ENCODE measurements at places on chromosomes 11 and 22.

GRCh38 chr11:97354576-97354975 is 964.8 kb downstream of the JRKL start:
- DNase-seq = no peak

DNA sequence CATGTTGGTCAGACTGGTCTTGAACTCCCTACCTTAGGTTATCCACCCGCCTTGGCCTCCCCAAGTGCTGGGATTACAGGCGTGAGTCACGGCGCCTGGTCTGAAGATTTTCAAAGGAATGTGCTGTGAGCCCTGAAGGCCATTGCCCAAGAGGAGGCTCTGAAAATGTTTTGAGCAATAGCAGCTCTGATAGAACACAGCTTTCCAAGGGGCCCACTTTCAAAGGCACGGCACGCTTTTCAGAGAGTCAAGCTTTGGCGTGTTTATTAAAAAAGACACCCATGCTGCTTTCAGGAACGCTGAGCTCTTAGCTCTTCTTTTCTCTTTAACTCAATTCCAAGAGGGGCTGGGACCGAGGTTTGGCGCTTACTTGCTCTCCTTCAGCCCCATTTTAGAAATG is 73.8 kb upstream of the CDON start:
- DNase-seq = no peak

DNA sequence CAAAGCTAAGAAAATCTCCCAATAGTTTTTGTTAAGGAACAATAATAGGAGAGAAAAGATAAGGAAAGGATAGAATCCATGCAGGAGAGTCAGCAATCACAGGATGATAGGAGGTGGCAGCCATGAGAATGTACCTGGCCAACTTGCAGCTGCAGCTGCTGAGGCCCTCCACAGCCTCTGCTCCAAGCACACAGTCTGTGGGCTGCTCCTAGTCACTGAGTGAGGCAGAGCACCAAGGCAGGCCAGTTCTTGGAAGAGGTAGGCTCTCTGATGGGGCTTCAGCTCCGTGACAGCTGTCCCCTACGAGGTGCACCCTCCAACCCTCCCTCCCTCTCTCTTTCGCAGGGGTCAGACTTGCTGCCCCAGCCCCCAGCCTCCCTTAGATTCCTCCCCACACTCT is 5.5 kb upstream of the KCNJ1 start:
- DNase-seq = no peak

DNA sequence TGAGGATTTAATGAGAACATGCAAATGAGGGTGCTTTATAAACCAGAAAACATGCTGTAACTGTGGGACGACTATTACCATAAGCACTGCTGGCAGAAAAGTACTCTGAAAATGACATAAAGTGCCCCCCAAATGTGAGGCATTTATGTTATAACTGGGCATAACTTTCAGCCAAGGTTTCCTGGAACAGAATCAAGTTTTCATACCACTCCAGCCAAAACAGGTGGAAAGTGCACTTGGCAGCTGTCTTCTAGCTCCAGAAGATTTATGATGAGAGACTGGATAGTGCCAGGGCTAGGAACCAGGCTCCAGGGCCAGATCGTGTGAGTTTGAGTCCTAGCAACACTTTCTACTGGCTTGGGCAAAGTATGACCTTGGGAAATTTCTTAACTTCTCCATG is 339.2 kb downstream of the TENM4 start:
- DNase-seq = no peak

GRCh38 chr22:39214383-39215069 is 30.3 kb downstream of the PDGFB start:
- no peak for DNase-seq

GRCh38 chr11:2940147-2940920 is 11.1 kb upstream of the PHLDA2 start:
- DNase-seq = no peak

DNA sequence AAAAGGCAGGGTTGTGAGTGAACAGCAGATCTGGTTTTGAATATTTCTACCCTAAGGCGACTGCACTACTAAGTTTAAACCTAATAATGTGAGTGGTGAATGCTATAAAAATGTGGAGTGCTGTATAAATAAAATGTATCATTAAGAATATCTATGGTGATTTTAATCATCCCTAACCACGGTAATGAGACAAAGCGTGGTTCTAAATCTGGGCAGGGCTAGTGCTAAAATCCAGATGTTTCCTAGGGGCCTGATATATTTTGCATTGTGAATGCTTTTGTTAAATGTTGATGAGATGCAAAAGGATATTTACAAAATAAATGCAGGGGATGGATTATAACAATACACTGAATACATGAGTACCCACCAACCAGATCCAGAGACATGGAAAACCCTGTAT is 58.1 kb downstream of the TSPAN18 start:
- DNase-seq = no peak

DNA sequence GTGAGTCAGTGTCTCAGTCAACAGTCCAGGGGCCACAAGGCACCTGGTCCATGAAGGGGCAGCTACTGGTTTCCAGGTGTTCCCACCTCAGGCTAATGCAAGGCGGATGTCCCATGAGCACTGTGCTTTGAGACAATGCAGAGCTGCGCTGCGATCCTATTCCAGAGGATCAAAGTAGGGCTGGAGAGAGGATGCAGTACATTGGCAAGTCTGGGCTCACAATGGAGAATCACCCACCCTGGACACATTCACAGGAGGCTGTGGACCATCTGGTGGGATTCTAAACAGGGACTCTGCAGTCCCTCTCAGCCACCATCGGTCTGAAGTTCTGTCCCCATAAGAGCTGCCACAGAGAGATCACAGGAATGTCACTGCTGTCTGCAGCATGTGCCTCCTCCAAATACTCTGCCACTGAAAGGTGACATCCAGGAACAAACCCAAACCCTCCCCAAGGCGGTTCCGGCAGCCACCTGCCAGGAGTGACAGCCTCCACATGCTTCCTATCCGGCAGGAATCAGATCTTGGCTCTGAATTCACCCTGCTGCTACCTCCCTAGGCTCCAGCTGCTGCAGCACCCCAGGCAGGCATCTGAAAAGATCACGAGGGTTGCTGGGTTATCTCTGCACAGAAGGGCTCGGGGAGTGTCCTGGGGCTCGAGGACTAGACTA is 45.3 kb upstream of the SERPIND1 start:
- DNase-seq = no peak

- no peak for DNase-seq
These were observed 43.1 kb upstream of the TRIM77 start for GRCh38 chr11:89667001-89667400.

- DNase-seq = no peak
These were observed 84.2 kb downstream of the FBXO7 start for GRCh38 chr22:32558681-32559355.

DNA sequence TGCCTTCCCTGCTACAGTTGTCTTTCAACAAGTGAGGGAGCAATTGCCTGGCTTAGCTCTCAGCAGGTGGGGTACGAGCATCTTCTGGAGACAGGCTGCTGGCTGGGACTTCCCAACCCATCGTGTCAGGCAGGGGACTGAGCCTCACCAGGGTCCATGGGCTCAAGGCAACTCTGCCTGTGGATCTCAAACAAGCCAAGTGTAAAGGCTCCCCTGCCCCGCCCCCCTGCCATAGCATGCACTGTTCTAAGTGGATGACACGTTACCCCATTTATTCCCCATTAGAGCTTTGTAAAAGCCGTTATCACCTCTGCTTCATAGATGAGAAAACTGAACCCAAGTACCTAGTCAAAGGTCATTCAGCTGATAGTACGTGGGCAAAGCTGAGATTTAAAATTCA is 222.9 kb downstream of the NTM start:
- no peak for DNase-seq

- DNase-seq = no peak
These were observed 119.9 kb downstream of the CTTN start for GRCh38 chr11:70517988-70518907.

GRCh38 chr11:123480290-123480815 is 50.3 kb downstream of the GRAMD1B start:
- no peak for DNase-seq

DNA sequence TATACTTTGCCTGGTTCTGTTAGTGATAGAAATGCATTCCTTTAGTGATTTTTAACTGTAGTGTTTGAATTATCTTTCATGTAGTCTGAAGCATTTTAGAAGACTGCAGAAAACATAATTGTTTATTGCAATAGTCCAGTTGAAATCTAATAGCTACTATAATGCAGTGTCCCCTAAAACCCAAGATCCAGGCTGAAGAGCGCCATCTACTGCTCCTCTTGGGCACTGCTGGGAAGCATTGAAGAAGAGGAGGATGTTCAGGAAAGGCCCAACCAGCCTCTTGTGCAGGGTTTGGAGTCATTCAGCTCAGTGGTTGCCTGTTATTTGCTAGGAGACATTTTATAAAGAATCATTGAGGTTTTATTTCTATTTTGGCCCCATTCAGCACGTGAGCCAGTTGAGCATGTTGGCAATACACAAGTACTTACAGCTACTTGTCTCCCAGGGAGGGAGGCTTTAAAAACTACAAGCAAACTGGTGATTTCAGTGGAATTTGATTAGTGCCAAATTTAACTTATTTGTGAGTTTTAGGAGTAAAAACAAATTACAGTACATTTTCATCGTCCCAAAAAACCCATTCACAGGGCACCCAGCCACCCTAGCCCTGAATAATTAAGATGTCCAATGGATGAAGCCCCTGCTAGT is 74.9 kb upstream of the HORMAD2 start:
- peak; percentile 65 for DNase-seq

- DNase-seq = no peak
These were observed 117.3 kb downstream of the PARVA start for GRCh38 chr11:12494699-12495098.

GRCh38 chr11:93478841-93479240 is 64.3 kb downstream of the SMCO4 start:
- DNase-seq = no peak

DNA sequence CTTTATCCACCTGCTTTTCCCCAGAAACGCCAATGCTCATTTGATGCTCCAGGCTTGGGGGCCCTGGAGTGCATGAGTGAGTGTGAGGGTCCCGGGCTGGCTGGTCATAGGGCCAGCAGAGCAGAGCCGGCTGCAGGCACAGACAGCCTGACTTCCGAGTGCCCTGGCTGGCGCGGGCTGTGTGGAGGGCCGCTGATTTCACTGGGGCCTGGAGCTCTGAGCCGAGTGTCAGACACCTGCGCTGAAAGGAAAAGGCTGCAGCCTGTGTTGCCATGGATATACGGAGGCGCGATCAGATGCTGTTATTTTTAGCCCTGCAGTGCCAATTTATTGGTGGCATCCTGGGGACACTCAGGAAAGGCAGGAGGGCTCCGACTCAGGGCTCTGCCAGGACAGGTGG is 87.6 kb downstream of the ST3GAL4 start:
- DNase-seq = no peak

- DNase-seq = no peak
These were observed 18.8 kb downstream of the TMEM218 start for GRCh38 chr11:125092669-125093068.

DNA sequence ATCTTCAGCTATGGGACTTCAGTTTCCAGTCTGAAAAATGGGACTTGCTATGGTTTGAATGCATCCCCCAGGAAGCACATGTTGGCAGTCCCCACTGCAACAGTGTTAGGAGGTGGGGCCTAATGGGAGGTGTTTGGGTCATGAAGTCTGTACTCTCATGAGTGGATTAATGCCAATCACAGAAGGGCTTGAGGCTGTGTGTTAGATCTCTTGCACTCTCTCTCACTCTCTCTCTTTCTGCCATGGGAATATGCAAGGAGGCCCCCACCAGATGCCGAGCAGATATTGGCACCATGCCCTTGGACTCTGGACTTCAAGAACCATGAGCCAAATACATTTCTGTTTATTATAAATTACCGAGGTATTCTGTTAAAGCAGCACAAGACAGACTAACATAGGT is 7.8 kb upstream of the AP1B1 start:
- no peak for DNase-seq

GRCh38 chr11:77052518-77052917 is 14.3 kb upstream of the CAPN5 start:
- DNase-seq = no peak

DNA sequence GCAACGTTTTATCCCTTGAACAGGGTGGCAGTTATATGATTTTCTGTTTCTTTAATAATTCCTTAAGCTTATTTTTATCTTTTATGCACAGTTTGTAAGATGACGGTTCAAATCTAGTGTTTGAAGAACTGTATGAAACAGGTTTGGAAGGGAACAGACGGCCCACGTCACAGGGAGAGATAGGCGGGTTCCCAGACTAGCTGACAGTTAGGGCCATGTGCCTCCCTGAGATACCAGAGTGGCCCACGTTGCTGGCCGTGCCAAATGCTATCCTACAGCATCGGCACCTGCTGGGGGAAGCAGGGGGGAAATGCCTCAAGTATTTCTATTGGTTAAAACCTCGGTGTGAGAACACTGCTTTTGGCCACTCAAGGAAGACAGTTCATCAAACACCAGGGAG is 50.2 kb upstream of the BID start:
- no peak for DNase-seq

DNA sequence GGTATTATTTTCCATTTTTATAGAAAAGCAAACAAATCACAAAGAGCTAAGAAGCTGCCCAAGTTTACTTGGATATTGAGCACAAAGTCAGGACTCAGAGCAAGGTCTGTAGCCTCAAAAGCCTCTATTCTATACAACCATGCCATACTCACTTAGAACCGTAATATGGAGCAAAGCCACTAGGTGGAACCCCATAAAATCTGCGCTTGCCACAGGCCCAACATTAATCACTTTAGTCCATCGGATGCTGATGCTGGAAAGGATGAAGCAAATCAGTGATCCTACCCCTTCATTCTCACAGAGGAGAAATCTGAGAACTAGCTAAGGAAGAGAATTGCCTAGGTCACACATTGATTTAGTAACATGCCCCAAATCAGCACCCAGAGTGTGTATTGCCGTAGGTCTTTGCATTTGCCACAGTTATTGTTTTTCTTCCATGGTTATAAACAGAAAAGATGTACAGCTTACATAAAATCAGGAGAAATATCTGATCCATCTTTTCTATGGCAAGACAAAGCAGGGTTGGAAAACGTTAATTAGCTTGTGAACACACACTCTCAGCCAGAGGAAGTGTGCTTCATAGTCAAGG is 56.7 kb upstream of the RAB38 start:
- peak; percentile 23 for DNase-seq

DNA sequence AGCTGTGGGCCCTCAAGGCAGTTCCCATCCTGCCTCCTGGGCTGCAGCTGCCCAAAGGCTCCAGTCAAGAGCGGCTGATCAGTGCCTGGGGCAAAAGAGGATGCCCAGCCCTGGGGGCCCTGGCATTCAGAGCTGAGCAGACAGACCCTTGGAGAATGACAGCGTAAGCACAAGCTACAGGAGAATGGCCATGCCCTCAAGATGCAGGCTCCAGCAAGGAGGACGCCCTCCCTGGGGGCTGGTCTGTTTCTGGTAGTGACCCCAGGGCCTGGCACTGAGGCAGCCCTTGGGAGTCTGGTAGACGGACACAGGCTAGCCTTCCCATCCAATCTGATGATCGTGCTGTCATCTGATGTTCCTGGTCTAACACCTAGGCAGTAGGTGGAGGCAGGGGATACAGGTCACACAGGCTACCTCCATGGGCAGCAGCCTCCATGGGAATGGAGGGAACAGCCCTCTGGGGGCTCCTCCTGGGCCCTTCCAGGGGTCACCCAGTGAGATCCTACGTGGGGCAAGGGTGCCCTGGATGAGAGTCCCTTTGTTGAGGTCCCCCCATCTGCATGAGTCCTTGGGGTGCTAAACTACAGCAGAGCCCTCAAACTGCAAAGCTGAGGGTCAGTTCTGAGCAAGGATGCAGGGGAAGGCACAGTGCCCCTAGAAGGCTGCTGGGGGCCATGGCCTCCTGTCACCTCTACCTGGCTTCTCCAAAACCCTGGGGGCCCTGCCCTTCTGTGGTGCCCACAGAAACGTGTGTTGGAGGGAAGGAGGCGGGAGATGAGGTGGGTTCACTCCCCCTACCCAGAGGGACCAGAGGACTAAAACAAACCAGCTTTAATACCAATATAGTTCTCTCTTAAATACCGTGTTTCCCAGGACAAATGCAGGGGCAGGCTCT is 10.2 kb upstream of the SF1 start:
- DNase-seq = no peak
